Fibroblast of mammary gland (primary cell): ENCODE measurements at places on chromosomes 13 and 19.

DNA sequence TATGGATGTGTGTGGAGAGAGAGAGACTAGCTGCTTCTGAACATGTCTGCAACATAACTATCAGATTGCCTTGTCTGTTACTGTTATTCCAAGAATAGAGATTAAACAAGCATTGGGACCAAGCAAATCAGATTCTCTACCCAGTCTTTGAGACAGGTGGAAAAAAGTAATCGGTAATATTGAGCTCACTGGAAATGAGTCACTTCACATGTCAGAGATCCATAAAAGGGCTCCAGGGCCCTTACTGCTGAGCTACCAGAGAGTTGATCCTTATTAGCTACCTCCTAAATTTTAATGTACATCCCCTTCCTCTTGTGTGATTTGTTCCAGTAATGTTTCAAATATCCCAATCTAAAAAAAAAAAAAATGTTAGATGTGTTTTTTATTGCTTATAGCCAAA, 2118.0 kb downstream of the PCDH9 start:
- no peak for DNase-seq

DNA sequence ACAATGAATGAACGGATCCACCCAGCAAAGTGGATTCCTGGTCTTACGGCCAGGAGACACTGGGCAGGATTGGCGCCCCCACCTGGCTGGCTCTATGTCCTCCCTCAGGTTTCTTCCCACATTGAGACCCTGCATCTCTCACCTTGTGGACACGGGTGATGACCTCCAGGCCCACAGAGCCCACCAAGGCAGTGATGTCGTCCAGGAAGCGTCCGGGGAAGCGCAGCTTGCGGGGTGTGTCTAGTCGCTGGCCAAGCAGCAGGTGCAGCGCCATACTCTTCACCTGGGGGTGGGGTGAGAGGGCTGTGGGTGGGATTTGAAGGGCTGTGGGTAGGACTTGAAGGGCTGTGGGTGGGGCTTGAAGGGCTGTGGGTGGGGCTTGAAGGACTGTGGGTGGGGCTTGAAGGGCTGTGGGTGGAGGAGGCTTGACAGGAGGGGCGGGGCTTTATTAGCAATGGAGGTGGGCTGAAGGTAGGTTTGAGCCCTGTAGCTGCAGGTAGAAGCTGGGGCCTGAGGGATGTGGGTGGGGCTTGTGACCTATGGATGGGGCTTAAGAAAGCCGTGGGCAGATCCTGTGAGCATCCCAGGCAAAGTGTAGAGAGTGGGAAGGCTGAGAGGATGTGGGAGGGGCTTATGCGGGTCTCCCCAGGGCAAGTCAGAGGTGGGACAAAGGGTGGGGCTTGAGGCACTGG, 12.1 kb upstream of the ANGPTL8 start:
- DNase-seq: no peak

- DNase-seq: no peak
Observed at GRCh38 chr19:36256853-36257519, 42.1 kb downstream of the ZNF146 start.

DNA sequence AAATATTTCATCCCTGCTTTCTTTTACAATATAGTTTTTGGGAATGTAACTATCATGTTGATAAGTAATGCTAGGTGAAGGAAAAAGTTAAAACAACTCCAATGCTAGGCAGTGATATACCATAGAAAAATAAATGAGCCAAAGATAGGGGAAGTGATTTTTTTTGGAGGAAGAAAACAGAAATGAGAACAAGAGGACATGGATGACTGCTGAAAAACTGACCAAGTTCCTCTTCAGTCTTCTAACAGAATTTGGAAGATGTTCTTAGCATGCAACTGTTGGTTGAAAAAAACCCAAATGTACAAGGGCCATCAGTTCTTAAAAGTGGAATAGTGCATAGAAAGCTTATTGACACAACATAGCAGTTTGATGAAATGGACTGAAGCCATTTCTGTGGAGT, 262.5 kb upstream of the STARD13 start:
- DNase-seq: no peak

DNA sequence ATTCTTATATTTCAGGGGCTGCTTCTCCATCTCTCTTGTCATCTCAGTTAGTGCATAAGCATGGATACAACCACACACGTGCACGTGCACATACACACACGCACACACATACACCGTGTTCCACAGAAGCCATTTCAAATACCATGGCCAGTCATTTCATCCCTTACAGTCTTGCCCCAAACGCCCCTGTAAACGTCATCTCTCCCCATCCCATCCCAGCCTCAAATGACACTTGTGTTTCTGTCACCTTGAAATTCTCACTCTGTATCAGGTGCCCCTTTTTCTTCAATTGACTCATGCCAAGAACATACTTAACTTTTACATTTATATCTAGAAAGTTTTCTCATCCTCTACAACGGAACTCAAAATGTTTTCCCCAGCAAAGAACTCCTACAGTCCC, 220.5 kb downstream of the IRS2 start:
- no peak for DNase-seq

DNA sequence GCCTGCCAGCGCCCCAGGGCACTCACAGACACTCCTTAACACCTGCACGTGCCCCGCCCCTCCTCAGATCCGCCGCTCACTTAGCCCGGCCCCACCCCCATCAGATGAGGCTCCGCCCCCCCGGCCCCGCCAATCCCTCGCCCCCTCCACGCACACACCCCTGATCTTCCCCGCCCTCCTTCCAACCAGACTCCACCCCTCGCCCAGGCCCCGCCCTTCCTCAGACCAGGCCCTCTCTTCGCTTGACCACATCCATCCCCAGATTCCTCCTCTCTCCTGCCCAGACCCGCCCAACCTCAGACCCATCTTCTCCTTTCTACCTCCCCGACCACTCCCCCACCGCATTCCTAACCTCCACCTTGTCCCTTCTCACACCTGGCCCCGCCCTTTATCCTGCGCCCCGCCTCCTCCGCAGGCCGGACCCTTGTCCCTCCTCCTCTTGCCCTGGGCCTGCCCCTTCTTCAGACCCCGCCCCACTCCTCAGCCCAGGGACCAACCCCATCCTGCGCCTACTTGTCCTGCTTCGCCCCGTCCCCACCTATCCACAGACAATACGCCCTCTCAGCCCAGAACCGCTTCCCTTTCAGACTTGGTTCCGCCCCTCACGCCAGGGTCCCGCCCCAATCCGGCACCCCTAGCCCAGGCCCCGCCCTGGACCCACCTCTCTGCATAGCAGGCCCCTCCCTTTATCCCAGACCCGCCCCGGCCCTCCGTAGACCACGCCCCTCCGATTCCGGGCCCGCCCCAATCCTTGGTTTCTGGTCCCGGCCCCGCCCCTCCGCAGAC, 452 bp upstream of the KLHL26 start:
- DNase-seq: peak; percentile 90

DNA sequence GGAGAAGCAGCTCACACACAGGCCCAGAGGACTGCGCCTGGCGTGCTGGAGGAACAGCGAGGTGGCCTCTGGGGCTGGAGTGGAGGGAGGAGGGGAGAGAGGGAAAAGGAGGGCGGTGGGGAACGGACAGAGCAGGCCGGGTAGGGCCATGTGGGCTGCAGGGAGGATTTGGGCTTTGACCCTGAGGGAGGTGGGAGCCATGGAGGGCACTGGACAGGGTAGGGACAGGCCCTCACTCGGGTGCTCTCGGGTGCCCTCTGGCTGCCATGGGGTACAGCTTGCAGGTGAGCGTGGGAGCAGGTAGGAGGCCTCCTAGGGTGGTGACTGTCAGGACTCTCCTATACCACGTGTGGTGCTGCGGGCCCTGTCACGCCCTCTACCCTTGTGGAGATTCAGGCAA, 22.8 kb downstream of the PLIN4 start:
- DNase-seq: no peak

GRCh38 chr19:45446295-45446694, 21.5 kb upstream of the FOSB start:
- DNase-seq: peak; percentile 69

DNA sequence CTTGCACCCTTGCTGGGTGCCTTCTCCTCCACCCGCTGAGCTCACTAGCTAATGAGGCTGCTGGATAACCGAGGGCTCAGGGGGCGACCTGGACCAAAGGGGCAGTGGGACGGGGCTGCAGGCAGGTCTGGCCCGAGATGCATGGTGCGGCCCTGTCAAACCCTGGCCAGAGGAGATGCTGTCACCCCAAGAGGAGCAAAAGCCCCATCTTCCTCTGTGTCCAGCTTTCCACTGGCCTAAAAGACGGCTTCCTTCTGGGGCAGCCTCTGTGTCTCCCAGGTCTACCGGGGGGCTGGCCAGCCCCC, 261.8 kb downstream of the TBC1D4 start:
- no peak for DNase-seq

DNA sequence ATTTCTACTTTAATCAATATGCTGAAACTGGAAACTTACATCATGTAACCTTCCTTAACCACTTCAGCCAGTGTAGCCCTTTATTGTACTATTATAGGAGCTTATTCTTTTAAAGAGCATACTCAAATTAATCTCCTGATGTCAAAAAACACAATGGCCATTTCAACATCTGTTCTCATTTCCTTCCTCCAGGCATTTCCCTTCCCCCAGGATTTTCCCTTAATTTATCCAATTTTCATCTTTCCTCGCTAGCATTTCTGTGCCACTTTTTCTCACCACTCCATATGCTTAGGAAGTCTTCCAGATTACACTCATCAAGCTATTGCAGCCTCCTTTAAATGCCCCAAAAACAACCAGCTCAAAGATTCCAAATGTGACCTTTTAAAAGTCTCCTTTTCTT, 265.0 kb downstream of the PCDH9 start:
- no peak for DNase-seq

GRCh38 chr19:16355293-16356043, 30.8 kb downstream of the KLF2 start:
- DNase-seq: peak; percentile 38

GRCh38 chr19:48997972-48998371, 4.3 kb downstream of the RUVBL2 start:
- DNase-seq: peak; percentile 67

DNA sequence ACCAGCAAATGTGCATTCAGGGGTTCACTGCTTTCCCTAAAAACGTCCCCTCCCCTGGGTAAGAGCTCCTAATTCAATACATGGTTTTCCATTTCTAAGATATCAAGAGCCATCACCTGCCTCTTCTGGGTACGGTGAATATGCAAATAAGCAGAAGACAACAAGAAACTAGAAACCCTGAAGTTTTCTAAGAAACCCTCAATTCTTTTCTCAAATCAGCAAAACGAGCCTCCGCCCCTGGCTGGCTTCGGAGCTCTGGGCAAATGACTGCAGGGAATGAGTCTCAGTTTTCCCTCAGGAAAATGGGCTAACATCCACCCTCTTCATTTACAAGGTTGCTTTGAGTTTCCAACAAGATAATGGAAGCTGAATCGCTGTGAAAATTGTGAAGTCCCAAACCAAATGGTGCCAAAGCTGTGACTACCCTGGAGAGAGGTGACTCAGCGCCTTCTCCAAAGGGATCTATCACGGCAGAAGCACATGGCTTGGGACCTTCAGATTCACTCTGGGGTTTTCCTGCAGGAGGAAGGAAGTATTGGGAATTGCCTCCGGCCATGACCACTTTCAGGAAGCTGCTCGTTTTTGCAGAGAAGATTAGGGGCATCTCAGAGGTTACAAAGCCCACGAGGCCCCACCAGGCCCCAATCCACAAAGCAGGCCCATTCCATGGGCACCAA, 26.6 kb downstream of the KLF2 start:
- DNase-seq: peak; percentile 61

GRCh38 chr13:39032150-39032549, 5.7 kb downstream of the PROSER1 start:
- no peak for DNase-seq

- DNase-seq: no peak
Observed at GRCh38 chr19:30335306-30335886, 36.8 kb upstream of the ZNF536 start.

GRCh38 chr19:1651568-1652291, 685 bp downstream of the TCF3 start:
- DNase-seq: peak; percentile 25

GRCh38 chr13:41812851-41813250, 148.1 kb downstream of the VWA8 start:
- no peak for DNase-seq

DNA sequence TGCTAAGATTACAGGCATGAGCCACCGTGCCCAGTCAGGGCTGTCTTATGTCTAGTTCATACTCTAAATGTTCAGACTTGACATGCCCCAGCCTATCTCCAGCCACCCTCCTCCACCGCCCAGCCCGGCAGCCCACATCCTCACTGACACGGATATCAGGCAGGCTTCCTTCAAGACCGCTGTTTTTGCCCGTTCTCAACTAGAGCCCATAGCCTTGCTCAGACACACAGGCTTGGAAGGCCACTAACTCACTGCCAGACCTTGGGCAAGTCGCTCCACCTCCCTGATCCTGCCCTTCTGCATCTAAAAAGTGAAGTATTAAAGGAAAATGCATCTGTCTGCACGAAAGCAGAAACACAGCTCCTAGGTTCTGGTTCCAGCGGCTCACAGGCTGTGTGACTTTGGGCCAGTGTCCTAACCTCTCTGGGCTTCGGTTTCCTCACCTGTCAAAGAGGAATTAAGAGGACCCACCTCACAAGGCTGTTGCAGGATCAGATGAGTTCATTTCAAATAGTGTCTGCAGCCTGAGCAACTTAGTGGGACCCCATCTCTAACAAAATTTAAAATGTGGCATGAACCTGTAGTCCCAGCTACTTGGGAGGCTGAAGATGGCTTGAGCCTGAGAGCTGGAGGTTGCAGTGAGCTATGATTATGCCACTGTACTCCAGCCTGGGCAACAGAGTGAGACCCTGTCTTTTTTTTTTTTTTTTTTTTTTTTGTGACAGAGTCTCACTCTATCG, 14.5 kb upstream of the CERS4 start:
- DNase-seq: no peak

- no peak for DNase-seq
Observed at GRCh38 chr13:109545931-109546330, 240.5 kb downstream of the IRS2 start.

DNA sequence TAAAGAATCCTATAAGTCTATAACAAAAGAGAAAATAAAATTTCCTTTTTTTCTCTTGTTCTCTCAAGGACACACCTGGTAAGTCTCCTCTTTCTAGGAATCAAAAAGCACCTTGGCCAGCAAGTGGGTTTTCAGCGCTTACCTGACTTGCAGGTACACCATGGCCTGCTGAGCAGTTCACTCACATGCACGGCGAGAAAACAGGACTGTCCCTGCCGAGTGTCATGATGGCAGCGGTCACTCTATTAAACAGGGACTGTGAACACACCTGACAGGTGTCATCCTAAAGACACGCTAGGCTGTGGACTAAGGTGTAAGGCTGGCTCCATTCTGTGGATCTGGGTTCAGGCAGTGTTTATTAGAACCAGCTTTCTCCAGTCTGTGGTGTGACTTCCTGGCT, 170.2 kb downstream of the TEX29 start:
- no peak for DNase-seq

GRCh38 chr13:94431987-94432386, 47.5 kb downstream of the DCT start:
- DNase-seq: no peak
